Amygdala (tissue), 56 donors: ENCODE measurements at places on chromosomes 3 and 15.

DNA sequence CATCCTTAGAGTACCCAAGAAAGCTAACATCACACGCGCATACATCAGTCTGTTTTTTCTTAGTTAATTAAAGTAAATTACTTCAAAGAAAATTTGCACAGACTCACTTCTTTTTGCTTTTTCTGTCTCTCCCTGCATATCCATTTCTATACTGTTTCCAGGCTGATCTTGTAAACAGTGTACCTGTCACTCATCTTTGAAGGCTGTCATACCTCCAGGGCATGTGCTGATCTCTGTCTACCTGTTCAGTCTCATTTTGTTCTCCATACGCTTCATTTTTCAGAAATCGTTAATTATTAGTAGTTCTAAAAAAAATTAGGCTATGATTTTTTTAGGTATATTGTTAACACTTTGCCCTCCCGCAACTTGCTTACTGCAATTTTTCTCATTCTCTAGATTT is 313.9 kb upstream of the ROBO2 start:
- no peak for DNase-seq

DNA sequence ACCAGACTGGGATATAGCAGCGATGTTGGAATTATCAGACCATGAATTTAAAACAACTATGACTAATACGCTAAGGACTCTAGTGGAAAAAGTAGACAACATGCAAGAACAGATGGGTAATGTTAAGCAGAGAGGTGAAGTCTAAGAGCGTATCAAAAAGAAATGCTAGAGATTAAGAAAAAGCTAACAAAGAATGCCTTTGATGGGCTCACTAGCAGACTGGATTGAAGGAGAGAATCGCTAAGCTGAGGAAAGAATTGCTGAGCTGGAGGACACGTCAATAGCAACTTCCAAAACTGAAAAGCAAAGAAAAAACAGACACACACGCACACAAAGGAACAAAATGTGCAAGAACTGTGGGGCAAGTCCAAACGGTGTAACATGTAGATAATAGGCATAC is 20.0 kb upstream of the CMTM6 start:
- DNase-seq, result no peak

DNA sequence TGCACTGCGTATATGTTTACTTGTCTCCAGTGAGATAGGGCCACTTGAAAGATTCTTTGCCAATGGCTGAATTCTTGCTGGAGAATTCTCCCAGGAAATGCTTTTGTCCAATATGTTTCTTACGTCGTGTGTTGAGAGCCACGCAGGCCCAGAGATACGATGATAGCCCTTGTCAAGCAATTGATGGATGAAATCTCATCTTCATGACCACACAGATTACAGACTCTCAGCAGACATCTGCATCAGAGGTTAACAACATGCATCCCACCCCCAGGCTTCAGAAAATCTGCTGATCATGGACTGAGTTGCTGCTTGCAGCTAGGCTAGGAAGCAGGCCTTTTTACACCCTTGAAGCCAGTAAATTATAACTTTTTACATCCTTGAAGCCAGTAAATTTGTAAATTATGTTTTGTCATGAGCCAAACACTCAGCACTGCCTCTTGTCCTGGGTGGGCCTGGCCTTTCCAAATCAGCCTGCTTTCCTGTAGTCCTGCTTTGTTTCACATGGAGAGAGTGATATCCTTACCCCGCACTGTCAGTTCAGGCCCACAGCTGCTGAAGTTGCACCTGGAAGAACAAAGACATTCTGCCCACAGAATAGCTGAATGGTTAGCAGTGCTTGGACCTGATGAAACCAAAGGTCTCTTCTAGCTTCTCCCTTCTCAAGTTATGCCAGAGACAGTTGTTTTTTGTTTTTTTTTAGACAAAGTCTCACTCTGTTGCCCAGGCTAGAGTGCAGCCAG is 84.4 kb downstream of the GPR156 start:
- no peak for DNase-seq

DNA sequence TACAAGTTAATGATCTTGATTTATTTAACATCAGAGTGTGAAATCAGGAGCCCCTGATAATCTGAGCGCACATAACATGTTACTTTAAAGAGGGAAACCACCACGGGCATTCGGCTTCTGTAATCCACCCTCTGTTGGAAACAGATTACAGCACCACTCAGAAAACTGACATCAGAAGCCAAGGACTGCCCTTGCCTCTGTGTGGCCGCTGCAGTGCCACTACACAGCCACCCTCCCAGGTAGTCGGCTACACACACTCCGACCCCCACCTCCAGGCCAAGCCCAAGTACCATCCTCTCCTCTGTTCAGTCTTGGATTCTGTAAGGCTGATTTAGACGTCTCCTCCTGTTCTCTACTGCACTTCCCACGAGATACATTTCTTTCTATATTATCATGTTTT is 251.7 kb downstream of the GABRB3 start:
- no peak for DNase-seq

DNA sequence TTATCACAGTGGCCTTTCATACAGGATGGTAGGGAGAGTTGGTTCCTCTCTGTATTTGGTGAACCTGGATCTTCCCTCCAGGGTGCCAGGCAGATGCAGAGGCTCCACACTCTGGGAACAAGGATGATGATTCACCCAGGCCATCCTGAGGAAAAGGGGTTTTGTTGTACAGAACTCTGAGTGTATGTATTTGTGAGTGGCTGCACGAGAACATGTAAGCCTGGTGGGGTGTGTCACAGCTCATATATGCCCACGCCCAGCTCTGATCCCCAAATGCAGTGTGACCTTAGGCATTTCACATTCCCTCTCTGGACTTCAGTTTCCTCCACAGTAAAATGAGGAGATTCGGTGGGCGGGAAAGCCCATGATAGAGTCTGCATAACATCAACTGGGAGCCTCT is 11.6 kb upstream of the CILP start:
- DNase-seq, result no peak

DNA sequence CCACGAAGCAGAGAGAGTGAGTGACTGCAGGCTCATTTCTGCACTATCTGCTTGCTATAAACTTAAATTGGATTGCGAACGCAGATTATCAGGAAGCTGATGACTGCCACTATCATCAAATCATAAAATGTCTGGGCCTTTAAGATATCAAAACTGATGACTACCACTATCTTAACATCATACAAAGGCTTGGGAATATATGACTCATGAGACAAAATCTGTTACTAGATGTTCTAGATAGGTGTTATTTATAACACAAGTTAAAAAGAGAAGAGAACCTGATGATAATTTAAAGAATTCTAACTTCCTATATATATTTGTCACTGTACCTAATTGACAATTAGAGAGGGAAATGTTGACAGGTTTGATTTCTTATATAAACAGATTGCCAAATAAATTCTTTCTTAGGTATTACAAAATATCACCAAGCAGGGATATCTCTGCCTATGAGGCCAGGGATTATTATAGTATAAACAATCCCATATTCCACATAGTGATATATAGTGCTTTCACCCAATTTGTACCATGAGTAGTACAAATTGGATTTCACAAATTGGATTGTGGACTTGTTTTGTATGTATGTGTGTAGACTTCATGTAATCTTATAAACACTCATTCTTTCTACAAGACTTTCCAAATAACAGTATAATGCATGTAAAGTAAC is 1157.2 kb downstream of the ROBO1 start:
- no peak for DNase-seq

GRCh38 chr3:107328069-107328468 is 49.2 kb upstream of the CCDC54 start:
- no peak for DNase-seq

- no peak for DNase-seq
Observed at GRCh38 chr3:161579395-161580126, 83.0 kb downstream of the OTOL1 start.

DNA sequence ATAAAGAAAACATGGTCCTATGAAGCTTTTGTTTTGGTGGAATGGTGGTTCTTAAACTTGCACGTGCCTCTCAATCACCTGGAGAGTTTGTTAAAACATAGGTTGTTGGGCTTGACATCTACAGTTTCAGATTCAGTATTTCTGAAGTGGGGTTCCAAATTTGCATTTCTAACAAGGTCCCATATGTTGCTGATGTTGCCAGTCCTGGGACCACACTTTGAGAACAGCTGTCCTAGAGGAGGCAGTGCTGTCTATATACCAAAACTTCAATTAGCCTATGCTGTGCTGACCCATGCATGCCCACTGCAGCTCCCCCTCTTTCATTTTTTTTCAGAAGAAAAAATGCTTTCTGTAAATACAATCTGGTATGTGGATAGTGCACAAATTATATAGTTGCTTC is 31.3 kb downstream of the ALCAM start:
- DNase-seq, result no peak
